ENCODE measurements at places on chromosomes 3 and 15.

DNA sequence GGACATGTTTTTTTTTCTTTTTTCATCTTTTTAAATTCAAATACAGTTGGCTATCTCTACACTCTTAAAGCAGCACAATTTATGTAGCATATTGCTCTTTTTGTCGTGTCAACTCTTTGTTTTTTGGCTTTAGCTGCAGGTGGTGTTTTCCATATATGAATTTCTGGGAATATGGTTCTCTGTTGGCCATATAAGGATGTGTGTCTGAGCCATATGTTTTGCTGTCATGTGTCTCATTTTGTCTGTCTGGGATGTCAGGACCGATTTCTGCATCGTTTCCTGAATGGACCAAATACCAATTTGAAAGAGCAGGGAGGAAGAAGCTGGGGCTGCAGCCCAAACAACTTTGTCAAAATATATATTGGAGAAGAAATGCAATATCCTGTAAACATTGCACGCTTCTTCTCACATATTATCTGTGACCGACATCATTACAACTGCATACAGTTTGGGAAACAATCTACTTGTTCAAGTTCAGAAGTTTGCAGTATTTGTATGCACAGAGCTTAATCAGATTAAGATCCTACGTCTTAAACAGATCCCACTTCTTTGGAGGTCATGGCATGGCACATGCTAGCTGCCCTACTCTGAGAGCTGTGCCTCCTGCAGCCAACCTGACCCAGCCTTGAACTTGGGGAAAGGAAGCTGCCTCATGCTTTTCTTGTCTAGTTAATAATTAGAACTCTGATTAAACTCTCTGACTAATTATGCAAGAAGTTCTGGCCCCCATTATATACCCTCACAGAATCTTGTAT is 4.0 kb upstream of the SATB1 start:
- no peak for DNase-seq

GRCh38 chr15:94162939-94163338 is 68.4 kb upstream of the MCTP2 start:
- DNase-seq: no peak

DNA sequence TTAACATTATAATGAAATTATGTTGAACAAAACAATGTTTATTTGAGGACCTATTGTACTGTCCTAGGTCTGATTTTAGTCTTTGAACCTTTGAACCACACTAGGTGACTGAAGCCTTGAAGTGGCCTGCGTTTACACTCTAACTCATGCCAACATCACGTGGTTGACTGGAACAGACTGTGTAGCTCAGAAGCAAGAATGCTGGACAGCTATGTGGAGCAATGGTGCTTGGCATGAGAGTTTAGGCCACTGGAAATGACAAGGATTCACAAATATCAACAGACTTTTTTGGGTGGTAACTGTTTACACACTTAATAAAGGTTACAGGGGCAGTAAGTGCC is 391.5 kb downstream of the RAP2B start:
- DNase-seq: no peak

DNA sequence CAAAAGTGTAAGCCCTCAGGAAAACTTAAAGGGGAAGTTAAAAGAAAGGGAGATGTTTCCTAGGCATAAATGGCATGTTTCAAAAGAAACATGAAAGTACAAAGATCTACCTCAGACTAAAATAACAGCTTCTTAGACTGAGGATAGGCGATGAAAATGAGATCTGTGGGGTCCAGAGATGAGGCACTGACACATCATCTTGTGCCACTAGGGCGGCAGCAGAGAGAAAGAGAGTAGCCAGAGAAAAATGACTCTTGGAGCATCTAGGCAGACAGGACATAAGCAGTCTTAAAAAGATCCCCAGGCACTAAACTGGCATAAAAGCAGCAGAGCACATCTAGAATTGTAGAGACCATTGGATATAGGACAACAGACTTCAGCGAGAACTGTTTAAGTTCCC is 42.5 kb upstream of the RFX7 start:
- no peak for DNase-seq

GRCh38 chr3:135503760-135504686 is 461.5 kb upstream of the PPP2R3A start:
- DNase-seq: no peak

- no peak for DNase-seq
Observed at GRCh38 chr15:29962407-29962806, 120.3 kb upstream of the GOLGA8J start.

DNA sequence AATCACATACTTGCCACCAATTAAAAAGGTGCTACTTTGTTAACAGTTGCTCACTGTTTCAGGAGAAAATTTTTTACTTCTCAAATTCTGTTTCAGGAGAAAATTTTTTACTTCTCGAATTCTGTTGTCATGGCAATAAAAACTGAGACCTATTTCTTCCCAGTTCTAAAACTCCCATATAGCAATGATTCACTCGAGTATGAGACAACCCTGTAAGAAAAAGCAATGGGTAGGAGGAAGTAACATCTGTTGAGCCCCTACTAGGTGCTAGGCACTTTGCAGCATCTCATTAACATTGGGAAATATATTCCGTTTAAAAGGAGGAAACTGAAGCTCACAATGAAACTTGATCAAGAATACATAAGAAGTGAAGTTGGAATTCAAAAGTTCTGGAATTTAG is 35.1 kb upstream of the IGSF11 start:
- no peak for DNase-seq

DNA sequence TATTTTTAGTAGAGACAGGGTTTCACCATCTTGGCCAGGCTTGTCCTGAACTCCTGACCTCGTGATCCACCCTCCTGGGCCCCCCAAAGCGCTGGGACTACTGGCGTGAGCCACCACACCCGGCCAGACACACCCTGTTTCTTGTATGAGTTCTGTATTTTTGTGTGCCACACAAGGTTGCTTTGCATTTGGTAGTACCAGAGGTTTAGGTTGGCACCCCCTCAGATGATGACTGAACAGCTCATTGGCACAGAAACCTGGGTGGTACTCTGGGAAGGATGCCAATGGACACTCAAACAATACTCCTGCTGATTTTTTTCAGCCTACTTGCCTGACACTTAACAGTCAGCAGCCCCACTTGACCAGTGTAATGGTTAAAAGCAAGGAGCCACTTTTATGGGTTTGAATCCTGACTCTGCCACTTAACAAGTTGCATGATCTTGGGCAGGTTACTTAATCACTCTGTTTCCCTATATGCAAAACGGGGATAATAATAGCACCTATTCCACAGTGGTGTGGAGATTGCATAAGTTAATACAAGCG is 39.2 kb upstream of the BCL2A1 start:
- DNase-seq: no peak

DNA sequence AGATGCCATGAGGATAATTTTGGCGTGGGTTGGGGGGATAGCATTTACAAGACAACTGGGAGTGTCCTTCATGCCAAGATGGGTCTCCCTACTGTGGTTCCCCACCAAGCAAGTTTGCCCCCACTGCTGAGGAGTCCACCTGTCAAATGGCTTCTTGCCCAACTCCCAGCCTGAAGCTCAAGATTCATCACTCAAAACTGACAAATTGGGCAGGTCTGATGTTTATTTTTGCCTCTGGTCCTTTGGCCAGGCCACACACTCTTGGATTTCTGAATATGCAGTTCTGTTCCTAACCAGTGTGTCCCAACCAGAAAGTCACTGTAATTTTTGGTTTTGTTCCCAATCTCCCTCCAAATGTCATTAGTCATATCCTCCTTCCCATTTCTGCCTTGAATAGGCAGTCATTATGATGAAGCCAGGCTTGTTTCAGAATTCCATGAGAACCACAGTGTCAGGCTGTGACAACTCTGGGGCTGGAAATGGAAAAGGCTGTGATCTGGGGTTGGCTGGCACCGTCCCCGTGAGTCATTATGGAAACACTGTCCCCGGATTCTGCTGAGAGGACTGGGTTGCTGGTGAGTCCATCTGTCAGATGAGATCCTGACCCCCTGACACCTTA is 29.3 kb upstream of the MEF2A start:
- DNase-seq: no peak

DNA sequence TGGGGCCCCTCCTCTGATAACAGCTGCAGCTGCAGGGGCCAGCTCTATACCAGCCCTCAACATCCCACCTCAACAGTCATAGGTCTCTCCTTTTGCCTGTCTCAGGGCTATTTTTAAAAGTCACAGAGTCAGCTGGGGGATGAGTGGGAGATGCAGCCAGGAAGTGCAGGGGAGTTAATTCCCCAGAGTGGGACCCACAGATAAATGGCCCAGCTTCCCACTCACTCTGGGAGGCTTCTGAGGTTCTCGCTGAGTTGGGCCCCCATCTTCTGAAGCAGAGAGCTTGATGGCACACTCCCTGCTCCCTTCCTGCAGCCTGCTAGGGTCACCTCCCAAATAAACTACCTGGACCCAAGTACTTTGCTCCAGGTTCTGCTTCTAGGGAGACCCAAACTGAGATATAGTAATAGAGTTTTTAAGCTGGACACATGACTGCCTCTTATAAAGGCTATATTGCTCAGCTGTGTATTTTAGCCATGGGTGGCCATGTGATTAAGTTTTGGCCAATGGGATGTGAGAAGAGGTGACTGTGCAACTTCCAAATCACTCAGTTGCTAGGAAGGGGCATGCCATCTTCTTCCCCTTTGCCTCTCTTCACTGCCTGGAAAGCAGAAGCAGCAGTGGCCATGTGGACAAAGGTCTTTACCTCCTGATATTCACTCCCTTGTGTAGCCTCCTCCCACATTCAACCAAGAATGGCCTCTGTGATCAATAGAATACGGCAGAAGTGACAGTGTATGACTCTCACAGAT is 15.5 kb upstream of the VIPR1 start:
- DNase-seq: no peak

Measured in activated T-helper 1 cell treated with anti-CD3 and anti-CD28 coated beads, Interleukin-2, amount 50 U/mL, for 16 hours (primary cell).